ENCODE measurements at places on chromosomes 12 and 14. TPM values are rescaled to one million over a fixed set of nuclear protein-coding genes. Genes with fewer than 3 reads are reported as not detected.

GRCh38 chr12:98037401-98038140 lies 477.8 kb upstream of the TMPO start:
- H3K36me3 ChIP-seq, result no peaks in the 10 kb centered on the region
- H3K4me3 ChIP-seq, result no peak overlapping the region
- DNase-seq, result no peak
- H3K27me3 ChIP-seq, result no peaks in the 10 kb centered on the region
- H3K27ac ChIP-seq, result no peak overlapping the region

The TAS2R8 gene
- 0.50 TPM for total RNA-seq

DNA sequence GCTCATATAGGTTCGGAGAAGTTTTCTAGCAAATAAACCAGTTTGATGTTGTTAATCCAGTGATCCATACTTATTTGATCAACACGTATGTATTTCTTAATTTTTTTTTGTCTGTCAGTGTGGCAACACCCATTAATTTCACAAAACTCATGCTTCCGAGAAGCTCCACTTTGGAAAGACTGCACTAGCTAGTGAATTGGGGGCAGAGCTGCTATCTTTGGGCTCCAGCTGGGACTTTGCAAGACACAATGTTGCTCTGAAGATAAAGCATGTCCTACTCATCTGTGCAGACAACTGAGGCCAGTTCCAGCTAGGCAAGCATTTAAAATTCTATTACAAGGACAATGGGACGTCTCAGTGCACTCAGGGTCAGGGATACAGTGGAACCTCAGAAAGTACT lies 298.4 kb downstream of the NUAK1 start:
- no peak overlapping the region for H3K4me3 ChIP-seq
- peaks cover 28% of the 10 kb centered on the region for H3K4me1 ChIP-seq
- H3K27ac ChIP-seq, result no peak overlapping the region

The KRT6C gene
- total RNA-seq, result not detected

The LRRC74A gene
- total RNA-seq, result not detected

The CCDC38 gene
- total RNA-seq, result not detected

The C1S gene
- total RNA-seq, result 16.4 TPM

DNA sequence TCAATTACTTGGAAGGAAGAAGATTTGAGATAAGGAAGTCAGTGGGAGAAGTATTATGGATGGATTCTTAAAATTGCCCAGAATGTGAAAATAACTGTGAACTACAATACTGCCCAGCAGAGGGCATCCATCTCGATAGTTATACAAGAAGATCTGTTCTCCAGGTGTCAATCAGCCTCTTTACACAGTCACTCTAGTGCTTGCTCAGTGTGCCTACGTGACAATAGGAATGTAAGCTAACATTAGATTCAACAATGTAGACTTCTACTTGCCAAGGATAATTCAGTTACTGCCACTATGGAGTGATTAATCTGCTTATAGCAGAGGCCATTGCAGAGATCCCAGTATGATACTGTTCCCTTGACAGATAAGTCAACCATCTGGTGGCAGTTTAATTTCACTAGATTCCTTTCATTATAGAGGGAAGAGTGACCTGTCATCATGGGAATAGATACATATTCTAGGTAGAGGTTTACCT lies 10.6 kb upstream of the MAP4K5 start:
- DNase-seq, result no peak
- H3K4me3 ChIP-seq, result no peak overlapping the region
- H3K27ac ChIP-seq, result no peak overlapping the region
- peaks cover 4% of the 10 kb centered on the region for H3K27me3 ChIP-seq
- no peaks in the 10 kb centered on the region for H3K4me1 ChIP-seq

The TPPP2 gene
- total RNA-seq, result not detected

The TSHR gene
- not detected for total RNA-seq

The EDDM3A gene
- total RNA-seq, result not detected
